Brain pericyte (primary cell): ENCODE measurements at places on chromosomes 3 and 15.

DNA sequence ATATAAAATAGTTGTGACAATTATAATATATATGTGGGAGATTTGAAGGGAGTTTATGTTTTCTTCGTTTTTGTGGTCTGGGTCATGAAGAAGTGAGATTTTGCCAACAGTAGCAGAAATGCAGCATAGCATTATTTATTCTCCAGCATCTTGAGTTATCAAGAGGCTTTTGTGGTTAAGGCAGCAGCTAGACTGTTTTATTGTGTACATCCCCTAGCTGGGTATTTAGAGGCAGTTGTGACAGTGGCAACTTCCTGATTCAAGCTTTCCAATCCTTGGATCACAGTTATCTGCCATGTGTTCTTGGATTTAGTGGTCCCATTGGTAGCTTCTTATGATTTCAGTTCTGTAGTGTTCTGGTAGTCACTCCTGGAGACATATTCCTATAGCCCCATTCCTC lies 29.0 kb downstream of the ARIH1 start:
- DNase-seq: no peak

- DNase-seq: no peak
Measured at GRCh38 chr3:188792793-188793192, 379.0 kb upstream of the TPRG1 start.

DNA sequence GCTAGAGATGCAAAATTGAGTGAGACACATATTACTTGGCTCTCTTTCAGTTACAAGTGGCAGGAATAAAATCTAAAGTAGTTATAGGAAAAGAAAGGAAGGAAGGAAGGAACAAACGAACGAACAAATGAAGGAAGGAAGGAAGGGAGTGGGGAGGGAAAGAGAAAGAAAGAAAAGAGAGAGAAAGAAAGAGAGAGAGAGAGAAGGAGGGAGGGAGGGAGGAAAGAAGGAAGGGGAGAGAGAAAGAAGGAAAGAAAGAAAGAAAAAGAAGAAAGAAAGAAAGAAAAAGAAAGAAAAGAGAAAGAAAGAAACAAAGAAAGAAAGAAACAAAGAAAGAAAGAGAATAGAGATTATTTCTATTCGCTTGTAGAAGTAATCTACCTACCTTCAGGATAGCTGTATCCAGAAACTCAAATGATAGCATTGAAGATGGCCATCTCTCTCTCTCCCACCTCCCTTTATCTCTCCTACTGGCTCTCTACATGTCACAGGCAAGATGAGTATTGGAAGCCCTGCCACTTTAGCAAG lies 229.7 kb upstream of the TLE3 start:
- DNase-seq: no peak

DNA sequence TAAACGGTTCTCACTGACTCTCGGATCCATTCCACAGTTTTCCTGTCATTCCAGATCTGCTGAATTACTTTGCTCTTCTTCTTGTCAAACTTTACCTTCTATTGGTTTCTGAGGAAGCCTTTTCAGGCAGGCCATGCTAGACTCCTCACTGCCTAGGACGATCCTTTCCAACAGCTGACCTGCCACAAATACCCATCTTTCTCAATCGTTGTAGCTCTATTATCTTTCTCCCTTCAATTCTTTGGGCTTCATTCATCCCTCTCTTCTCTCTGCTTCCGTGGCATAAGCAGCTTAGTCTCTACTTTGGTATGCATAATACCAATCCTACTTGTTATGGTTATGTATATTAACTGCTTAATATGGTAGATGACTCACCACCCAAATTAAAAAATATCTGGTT lies 421.8 kb downstream of the NLGN1 start:
- no peak for DNase-seq

GRCh38 chr3:78368636-78369345 lies 1328.9 kb downstream of the ROBO2 start:
- DNase-seq: no peak

DNA sequence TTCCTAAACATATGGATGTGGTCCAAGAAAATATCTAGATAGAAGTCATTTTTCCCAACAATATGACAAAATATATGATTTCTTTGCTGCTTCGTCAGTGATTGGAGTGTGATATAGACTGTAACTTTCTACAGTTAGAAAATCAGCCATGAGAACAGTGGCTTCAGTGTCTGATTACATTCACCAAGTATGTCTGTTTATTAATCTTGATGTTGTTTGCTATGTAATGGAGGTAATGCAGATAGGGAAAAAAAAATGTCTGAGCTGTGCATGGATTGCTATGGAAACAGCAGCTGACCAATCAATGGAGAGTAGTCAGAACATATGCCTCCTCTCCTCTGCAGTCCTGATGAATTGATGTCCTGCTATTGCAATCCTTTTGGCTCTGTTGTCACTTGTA lies 72.3 kb upstream of the GAP43 start:
- no peak for DNase-seq

GRCh38 chr15:72404841-72405240 lies 6.7 kb downstream of the TMEM202 start:
- no peak for DNase-seq

GRCh38 chr3:197775317-197775716 lies 15.7 kb upstream of the LRCH3 start:
- DNase-seq: no peak

DNA sequence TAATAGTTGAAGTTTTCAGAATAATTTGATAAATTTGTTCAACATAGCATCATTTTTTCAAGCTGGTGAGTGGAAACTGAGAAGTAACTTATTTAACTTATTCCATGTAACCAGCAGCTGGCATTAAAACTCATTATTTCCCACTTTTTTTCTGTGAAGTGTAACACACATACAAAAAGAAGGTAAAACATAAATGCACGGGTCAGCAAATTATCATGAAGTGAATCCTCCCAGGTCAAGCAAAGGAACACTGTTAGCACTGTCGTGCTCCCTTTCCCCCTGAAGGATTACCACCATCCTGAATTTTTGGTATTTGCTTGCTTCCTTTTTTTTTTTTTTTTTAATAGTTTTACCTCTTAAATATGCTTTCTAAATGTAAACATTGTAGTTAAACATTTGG lies 77.6 kb upstream of the LRRFIP2 start:
- no peak for DNase-seq

DNA sequence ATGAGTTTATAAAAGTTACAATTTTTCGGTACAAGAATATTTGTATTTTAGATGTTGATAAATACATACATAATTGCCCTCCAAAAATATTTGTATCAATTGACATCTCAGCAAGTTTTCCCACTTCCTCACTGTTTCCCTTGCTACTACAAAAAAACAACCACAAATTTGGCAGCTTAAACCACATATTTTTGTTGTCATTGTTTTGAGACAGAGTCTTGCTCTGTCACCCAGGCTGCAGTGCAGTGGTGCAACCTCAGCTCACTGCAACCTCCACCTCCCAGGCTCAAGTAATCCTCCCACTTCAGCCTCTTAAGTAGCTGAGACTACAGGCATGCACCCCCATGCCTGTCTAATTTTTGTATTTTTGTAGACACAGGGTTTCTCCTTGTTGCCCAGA lies 162.8 kb upstream of the RARB start:
- DNase-seq: no peak

DNA sequence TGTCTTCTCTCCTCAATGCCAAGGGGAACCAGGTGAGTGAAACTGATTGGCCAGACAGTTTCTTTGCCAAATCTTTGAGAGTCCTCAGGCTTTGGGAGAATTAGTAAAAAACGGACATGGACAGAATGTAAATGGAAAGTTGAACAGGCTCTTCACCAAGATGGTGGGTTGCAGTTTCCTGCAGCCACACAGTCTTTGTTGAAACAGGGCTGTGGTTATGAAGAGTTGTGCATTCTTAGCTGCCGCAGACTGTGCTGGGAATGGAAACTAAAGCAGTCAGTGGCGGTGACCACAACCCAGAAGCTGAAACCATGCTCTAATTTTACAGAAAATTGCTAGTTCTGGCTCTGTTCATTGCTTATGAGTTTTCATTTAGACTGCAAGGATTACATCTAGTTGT lies 42.1 kb upstream of the TASOR start:
- no peak for DNase-seq
